ENCODE measurements at places on chromosomes 5 and 9.
A peak's percentile ranks its signal among the peaks of the same experiment; 100 is the strongest.

GRCh38 chr5:97046270-97046982 lies 96.0 kb downstream of the LIX1 start:
- peak; percentile 91 for DNase-seq

- no peak for DNase-seq
Observed at GRCh38 chr9:132729235-132729890, 59.1 kb downstream of the GTF3C4 start.

DNA sequence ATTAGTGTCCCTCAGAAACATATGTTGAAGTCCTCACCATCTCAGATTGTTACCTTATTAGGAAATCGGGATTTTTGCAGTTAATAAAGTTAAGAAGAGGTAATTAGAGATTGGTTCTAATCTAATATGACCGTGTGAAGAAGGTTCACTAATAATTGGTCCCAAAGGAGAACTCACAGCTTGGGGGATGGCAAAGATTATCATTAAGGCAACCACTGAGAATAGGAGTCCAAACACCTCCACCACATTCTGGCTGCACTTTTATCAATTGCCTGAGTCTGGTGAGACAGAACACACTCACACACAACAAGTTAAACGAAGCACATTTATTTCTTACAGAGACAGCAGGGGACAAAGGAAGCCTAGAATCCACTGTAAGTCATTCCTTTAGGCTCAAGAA lies 94.9 kb upstream of the PRDM9 start:
- no peak for DNase-seq

GRCh38 chr9:128917151-128917849 lies 3.5 kb upstream of the PHYHD1 start:
- no peak for DNase-seq

GRCh38 chr5:2213121-2213730 lies 330.5 kb upstream of the IRX4 start:
- no peak for DNase-seq

DNA sequence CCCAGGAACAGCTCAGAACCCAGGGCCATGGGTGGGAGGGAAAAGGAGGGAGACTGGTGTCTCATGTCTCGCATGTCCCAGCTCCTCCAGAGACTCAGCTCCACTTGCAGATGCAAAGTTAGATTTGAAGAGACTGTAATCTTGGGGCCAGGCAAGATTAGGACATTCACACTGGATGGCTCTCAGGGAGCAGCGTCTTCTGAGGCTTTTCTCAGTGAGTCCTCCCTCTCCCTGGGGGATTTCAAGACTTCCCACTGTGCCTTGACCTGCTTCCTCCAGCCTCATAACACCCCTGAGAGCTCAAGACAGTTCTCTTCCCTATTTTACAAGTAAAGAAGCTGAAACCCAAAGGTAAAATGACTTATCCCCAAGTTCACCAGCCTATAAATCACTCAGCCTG lies 10.5 kb upstream of the TCOF1 start:
- DNase-seq = no peak

DNA sequence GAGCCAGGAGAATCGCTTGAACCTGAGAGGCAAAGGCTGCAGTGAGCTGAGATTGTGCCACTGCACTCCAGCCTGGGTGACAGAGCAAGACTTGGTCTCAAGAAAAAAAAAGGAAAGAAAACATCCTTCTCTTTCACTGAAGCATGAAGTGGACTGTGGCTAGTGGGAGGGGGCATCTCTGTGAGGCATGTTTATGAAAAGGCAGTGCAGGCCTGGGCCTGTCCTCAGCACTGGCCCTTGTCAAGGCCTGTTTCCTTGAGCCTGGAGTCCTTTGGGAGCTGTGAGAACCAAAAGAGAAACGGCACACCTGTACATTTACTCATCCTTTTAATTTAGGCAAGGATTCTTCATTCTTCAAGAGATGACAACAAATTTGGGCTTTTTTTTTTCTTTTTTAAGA lies 18.3 kb upstream of the FUBP3 start:
- DNase-seq = peak; percentile 40

DNA sequence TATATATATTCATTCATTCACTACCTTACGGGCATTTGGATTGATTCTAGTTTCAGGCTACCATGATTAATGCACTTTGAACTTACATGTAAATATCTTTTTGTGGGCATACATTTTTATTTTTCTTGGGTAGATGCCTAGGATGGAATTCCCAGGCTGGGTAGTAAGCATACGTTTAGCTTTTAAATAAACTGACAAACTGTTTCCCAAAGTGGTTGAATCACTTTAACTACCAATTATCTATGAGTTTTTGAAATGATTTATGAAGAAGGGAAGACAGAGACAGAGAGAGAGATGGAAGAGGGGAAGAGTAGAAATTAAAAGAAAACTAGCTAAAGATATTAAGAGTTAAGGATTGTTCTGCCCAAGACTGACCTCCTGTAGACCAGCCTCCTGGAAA lies 612.6 kb downstream of the PSAT1 start:
- no peak for DNase-seq

GRCh38 chr5:8270246-8270645 lies 401.3 kb downstream of the MTRR start:
- no peak for DNase-seq

GRCh38 chr9:73536403-73536802 lies 384.7 kb downstream of the ANXA1 start:
- DNase-seq = no peak

GRCh38 chr9:2663461-2664173 lies 42.0 kb downstream of the VLDLR start:
- peak; percentile 16 for DNase-seq

DNA sequence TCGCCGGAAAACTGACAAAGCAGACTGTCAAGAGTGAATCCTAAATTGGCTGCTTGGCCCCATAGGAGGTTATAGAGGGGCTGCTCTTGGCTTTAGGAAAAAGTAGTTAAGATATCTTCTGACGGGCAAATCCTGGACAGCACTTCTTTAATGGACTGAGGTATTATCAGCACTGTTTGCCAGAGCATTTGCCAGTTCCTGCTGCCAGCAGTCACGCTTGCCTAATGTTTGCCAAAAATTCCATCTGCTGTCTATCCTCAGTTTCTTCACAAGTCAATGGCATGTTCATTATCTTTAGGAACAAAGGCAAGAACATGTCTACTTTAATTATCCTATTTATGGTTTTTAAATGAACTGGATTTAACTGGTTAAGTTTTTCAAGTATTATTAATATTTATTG lies 25.8 kb upstream of the SREK1 start:
- DNase-seq = no peak

DNA sequence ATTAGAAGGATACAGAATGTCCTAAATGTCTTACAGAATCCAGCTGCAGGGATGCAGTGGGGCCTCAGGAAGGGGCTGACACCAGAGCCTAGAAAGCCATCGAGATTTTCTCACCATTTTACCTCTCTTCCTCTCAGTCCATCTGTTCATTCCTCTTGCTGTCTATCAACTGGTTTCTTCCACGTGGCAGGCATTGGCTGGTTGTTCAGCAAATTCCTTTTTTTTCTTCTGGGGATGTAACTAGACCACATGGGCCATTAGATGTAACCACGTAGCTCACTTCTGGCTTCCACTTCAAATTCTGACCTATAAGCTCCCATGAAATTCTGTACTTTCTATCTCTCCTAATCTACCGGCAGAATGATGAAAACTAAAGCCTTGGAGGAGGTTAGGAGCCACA lies 93.6 kb upstream of the MTAP start:
- DNase-seq = no peak

GRCh38 chr5:91586232-91586631 lies 203.1 kb upstream of the ARRDC3 start:
- DNase-seq = no peak

DNA sequence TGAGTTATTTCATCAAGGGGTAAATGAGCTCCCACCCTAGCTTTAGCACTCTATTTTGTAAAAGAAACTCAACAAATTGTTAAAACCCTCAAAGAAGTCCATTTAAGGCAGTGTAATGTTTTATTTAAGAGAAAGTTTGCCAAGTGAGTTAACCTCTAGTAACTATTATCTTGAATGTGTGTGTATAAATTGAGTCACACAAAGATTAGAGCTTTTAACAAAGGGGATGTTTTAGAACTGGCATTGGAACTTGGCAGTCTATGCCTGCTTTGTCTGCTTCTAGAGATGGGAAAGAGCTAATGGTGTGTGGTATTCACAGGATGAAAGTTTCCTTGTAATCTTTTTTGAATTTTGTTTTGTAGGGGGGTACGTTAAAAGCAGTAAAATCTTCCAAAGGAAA lies 33.2 kb downstream of the KDM3B start:
- DNase-seq = no peak

DNA sequence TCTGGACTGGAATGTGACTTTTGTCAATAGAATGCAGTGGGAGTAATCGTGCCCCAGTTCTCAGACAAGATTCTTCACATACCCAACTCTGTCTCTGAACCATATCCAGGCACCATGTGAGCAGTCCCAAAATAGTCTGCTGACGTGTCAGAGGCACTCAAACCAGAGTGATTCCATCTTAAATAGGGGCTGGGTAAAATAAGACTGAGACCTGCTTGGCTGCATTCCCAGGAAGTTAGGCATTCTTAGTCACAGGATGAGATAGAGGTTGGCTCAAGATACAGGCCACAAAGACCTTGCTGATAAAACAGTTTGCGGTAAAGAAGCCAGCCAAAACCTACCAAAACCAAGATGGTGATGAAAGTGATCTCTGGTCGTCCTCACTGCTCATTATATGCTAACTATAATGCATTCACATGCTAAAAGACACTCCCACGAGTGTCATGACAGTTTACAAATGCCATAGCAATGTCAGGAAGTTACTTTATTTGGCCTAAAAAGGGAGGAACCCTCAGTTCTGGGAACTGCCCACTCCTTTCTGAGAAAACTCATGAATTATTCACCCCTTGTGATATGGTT lies 16.9 kb upstream of the PLCXD3 start:
- DNase-seq = peak; percentile 97

DNA sequence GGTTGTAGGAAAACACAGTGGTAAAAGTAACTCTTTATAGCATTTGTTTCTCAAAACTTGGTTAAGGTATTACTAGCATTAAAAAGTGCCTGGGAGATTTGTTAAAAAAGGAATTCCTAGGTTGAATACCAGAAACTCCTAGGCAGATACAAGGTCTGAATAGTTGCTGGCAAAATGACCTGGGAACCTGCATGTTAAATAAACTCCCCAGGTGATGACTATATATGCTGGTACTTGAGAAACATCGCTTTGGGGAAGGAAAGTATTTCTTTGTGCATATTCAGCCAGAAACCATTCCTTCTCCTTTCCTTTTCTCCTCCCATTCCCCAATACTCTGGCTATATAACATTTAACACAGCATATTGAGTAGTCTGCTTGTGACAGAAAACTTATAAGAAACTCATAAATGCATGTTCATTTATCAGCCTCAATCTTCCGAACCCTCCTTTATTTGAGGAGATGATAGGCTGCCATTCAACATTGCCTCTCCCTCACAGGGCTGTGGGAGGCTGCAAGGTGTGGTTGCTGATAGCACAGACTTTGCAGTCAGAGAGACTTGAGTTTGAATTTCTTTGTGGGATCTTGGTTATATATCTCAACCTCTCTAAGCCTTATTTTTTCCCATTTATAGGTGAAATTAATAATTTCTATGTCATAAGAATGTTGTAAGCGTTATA lies 28.7 kb downstream of the PCSK1 start:
- no peak for DNase-seq

DNA sequence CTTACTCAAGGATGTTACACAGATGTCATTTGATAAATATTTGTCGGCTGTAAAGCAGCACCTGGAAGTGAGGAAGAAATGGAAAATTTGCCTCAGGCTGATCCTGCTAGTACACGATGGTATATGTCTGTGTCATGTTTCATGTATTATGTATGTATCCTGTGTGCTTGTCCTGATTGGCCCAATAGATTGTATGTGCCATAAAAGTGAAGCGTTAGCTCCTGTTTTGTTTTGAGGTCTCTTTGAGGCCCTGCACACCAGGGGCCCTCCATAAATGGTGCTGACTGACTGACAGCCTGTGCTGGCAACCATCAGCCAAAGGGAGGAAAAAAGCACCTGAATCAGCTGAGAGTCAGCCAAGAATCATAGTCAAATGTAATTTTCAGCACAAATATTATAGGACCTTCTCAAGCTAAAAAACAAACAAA lies 11.8 kb upstream of the LNPEP start:
- no peak for DNase-seq

- no peak for DNase-seq
Observed at GRCh38 chr9:92638621-92639101, 31.3 kb downstream of the IPPK start.

DNA sequence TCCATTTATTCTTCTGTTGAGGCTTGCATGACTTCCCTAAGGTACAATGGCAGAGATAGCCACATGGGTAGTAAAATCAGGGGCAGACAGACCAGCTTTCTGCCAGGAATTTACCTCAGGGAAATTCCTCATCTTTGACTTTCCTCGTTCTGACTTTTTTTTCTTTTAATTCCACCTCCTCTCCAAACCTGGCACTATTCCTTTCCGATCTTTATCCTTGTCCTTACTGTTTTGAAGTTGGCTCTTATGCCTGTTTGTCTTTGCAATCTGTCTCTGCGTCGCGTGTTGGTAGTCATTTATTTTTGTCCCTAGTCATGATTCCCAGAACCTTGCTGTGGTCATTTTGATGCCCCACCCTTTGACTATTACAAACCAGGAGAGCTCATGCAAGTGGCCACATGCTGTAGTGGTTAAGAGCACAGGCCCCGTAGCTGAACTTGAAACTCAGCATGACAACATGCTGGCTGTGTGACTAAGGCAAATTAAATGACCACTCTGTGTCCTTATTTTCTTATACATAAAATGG lies 19.0 kb downstream of the TMC1 start:
- peak; percentile 79 for DNase-seq

DNA sequence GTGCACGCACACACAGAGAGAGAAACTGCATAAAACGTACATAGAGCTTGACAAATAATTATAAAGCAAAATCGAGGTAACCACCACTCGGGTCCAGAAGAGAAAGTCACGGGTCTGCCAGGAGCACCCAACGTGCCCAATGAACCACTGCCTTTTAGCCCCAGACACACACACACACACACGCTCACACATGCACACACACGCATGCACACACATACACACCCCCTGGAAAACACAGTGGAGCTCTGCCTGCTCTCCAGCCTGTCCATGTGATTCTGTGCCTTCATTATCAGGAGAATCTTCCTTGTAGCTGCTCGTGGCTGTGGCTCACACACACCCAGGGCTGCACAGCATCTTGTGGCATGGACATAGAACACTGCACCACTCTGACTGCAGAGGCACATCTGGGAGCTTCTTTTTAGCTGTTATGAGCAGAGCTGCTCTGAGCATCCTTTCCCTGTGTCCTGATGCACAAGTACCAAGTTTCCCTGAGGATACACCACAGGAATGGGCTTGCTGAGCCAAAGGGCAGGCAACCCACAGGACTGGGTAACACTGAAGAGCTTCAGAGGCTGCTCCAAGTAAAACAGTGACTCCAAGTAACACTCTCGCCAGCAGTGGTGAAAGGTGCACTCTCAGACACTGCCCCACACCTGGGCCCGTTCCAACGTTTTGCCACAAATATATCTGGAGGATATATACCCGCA lies 58.9 kb downstream of the CAMSAP1 start:
- DNase-seq = no peak

Measured in kidney tubule cell (primary cell).